Jurkat, Clone E6-1 (cell line): ENCODE measurements at places on chromosomes 4 and X.

DNA sequence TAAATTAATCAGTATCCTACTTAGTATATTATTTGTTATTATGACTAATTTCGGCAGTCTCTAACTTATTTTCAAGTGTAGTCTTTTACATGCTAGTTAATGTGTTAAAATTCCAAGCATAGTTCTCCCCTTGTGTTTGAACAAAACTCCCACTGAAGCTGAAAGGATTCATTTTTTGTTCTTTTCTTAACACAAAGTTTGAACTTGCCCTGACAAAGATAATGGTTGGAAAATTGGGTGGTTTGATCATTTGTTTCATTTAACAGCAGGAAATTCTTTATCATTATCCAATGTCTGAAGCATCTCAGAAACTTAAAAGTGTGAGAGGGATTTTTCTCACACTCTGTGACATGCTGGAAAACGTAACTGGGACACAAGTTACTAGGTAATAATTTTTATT, 36.0 kb downstream of the INTU start:
- DNase-seq, result no peak

DNA sequence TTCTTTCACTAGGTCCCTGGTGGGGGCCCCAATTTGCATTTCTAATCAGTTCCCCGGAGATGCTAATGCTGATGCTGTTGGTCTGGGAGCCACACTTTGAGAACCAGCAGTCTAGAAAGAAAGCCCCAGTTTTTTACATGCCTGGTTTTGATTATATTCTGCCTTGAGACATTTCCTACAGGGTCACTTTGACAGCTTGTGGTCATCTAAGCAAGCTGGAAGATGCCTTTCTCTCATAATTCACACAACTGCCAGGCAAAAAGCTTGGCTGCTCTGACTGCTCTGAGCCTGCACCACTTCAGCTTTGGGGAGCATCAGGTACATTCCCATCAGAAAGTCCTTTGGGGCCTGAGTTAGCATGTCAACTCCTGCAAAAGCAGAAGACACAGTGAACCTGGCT, 5.9 kb upstream of the PLAC1 start:
- no peak for DNase-seq

GRCh38 chr4:140762202-140762601, 6.0 kb upstream of the TBC1D9 start:
- DNase-seq, result no peak

DNA sequence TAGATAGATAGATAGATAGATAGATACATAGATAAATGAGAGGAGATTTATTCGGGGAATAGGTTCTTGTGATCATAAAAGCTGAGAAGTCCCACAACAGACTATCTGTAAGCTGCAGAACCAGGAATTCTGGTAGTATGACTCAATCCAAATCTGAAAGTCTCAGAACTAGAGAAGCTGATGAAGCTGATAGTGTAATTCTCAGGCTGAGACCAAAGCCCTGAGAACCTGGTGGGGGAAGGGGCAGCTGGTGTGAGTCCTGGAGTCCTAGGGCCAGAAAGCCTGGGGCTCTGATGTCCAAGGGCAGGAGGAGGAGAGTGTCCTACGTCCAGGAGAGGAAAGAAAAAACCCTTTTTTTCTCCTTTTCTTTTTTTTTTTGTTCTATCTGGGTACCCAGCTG, 8.0 kb upstream of the BANK1 start:
- DNase-seq, result no peak

GRCh38 chrX:17433965-17434364, 59.0 kb downstream of the NHS start:
- no peak for DNase-seq

GRCh38 chr4:113981591-113981990, 2.1 kb upstream of the ARSJ start:
- DNase-seq, result no peak

DNA sequence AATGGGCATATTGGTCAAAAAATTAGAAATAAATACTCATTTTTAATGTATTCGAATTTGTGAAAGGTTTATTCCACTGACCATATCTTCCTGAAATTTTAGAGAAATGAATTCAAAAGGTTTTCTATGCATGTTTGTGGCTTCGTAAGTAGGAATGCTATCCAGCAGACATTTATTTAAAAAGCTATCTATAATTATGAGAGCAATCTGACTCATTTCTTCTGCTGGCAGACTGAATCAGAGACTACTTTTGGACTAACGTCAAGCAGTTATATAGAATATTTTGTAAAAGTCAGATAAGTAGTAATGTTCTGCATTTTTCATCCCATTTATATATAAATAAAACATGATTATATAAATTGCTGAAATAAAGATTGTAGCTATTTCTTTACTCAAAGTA, 125.0 kb downstream of the SPCS3 start:
- no peak for DNase-seq

DNA sequence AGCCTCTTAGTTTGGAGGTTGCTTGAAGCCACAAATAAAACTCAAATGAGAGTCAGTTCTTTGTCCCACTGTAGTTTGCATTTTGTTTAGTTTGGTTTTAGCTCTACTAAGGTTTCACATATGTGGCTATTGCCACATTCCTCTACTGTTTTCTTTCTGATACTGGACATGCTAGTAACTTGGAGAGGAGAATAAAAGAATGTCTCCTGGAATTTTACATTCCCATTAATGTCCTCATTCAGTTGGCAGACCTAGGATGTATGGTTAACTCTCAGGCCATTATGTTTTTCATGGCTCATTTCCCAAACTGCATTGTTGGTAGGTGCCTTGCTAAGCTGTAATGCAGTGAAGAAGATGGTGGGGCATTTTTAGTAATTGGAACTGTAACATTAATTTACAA, 29.9 kb downstream of the UPRT start:
- DNase-seq, result no peak

DNA sequence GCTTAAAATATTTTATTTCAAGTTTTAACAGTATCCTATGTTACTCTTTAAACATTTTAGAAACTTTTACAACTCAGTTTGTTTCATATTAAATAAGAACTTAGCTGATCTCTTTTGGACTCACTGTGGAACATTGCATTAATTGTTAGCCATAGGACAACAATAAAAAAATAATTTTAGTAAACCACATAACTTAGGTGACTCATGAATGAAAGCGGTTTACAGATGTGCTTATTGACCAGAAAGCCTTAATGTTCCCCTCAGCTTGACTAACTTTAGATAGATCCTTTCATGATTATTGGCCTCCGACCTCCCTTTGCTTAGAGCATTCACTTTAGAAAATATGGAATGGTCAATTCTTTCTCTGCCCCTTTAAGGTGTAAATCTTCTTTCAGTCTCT, 783.5 kb upstream of the MAGEB2 start:
- DNase-seq, result no peak

DNA sequence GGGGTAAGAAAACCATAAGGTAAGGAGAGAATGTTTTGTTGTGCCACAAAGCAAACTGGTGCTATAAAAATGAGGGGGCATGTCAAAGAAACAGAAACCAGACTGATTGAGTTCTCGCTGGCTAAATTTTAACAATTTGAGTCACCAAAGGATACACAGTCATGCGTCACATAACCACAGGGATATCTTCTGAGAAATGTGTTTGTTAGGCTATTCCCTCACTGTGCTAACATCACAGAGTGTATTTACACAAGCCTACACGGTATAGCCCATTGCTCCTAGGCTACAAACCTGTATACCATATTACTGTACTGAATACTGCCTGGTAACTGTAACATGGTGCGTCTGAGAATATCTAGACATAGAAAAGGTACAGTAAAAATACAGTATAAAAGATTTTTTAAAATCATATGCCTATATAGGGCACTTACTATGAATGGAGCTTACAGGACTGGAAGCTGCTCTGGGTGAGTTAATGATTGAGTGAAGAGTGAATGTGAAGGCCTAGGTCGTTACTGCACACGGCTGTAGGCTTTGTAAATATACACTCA, 50.1 kb downstream of the FBXW7 start:
- no peak for DNase-seq

GRCh38 chr4:54268151-54268550, 39.1 kb downstream of the PDGFRA start:
- no peak for DNase-seq

DNA sequence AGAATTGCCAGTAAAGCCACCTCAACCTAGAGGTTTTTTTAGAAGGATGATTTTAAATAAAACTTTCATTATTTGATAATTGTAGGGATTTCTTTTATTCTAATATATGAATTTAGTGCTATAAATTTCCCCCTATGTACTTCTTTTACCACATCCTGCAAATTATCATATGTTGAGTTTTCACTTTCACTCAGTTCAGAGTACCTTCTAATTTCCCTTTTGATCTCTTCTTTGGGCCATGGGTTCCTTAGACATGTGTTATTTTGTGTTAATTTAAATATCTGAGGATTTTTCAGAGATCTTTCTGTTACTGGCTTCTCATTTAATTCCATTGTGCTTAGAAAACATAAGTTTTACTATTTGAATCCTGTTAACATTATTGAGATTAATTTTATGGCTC, 6.1 kb downstream of the BEX2 start:
- no peak for DNase-seq
